ENCODE measurements at places on chromosomes 13 and 19.

DNA sequence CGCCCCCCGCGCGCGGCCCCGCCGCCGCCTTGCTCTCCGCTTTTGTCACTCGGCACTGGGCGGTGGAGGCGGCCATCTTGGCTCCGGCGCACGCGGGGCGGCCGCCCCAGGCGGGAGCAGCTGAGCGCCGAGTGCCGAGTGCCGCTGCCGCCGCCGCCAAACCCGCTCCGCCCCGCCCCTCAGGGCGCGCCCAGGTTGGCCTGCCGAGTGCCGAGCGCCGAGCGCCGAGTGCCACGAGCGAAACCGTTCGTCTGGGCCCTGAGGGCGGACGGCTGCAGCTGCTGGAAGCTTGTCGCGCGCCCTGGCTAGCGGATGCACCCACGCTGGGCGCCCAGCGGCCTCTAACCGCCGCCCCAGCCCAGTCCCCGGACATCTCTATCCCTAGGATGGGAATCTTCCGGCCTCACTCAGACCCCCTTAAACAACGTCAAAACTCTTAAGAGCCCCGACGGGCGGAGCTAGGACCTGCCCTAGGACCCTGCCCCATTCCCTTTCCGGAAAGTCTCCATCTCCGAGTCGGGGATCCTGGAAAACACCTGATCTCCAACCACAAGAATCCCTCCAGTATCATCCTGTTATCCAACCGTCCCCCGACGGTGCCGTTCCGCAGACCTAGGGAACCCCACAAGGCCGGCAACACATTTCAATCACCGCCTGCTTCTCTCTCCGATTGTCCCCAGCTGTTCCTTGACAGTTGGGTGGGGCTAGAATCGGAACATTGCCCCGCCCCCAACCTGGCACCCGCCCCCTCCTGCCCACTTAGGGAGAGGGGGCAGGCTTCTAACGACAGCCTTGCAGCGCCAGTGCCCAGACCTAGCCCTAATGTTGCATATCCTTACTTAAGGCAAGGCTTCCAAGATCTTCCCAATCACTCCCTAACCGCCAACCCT lies 14.1 kb upstream of the AKAP8L start:
- peak; percentile 60 for DNase-seq

DNA sequence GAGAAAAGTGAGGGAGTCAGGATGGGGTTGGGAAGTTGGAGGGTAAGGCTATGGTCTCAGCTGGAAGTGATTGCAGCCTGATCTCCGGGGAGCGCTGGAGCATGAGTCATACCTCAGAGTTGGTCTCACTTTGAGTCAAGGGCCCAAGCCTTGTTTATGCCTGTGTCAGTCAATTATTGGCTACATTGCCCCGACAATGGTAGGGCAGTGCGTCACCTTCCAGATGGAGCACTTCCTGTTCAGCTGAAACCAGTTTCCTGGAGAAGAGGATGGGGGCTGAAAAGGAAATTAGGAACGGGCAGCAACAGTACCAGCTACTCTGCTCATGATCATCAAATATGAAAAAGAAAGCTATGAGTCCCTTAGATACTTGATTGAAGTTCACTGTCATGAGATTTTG lies 60.4 kb downstream of the ADGRE1 start:
- no peak for DNase-seq

- no peak for DNase-seq
Observed at GRCh38 chr13:33271759-33272158, 13.8 kb downstream of the STARD13 start.

DNA sequence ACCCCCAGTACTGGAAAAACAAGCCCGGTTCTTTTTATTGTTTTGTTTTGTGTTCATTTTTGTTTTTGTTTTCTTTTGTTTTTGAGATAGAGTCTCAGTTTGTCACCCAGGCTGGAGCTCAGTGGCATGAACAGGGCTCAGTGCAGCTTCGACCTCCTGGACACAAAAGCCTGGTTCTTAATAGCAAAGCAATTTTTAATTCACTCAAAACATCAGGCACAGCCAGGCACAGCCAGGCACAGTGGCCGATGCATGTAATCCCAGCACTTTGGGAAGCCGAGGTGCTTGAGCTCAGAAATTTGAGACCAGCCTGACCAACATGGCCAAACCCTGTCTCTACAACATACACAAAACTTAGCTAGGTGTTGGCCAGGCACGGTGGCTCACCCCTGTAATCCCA lies 30.7 kb downstream of the INSR start:
- no peak for DNase-seq

- DNase-seq = no peak
Observed at GRCh38 chr13:112961457-112962369, 7.3 kb upstream of the MCF2L start.

GRCh38 chr19:53521373-53522202 lies 16.4 kb upstream of the ZNF331 start:
- DNase-seq = no peak
